ENCODE measurements at places on chromosomes 3 and 15.
A peak's percentile ranks its signal among the peaks of the same experiment; 100 is the strongest.

DNA sequence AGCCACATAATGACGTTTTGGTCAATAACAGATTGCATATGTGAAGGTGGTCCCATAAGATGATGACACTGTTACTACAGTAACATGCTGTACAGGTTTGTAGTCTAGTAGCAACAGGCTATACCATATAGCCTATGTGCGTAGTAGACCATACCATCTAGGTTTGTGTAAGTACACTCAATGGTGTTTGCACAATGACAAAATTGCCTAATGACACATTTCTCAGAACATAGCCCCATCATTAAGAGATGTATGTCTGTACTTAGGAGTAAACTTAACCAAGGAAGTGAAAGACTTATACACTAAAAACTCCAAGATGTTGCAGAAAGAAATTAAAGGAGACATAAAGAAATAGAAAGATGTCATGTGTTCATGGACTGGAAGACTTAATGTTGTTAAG is 66.2 kb downstream of the RPLP1 start:
- DNase-seq, result no peak

DNA sequence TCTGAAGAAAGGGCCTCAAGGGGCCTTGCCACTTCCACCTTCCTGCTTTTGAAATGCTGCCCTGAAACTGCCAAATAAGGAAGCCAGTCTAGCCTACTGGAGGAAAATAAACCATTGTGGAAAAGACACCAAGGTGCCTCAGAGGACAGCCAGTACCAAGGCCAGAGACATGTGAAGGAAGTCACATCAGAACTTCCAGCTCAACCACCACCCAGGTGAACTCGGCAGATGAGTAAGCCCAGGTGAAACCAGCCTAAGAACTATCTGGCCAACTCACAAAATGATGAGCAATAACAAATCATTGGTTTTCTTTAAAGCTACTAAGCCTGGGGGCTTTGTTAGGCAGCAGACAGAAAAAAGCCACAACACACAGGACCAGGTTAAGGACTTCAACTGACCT is 103.0 kb downstream of the MAGI1 start:
- no peak for DNase-seq

- no peak for DNase-seq
Measured at GRCh38 chr3:23904545-23904944, 12.2 kb downstream of the NKIRAS1 start.

- DNase-seq, result peak; percentile 4
Measured at GRCh38 chr3:153484842-153485241, 322.8 kb downstream of the RAP2B start.

DNA sequence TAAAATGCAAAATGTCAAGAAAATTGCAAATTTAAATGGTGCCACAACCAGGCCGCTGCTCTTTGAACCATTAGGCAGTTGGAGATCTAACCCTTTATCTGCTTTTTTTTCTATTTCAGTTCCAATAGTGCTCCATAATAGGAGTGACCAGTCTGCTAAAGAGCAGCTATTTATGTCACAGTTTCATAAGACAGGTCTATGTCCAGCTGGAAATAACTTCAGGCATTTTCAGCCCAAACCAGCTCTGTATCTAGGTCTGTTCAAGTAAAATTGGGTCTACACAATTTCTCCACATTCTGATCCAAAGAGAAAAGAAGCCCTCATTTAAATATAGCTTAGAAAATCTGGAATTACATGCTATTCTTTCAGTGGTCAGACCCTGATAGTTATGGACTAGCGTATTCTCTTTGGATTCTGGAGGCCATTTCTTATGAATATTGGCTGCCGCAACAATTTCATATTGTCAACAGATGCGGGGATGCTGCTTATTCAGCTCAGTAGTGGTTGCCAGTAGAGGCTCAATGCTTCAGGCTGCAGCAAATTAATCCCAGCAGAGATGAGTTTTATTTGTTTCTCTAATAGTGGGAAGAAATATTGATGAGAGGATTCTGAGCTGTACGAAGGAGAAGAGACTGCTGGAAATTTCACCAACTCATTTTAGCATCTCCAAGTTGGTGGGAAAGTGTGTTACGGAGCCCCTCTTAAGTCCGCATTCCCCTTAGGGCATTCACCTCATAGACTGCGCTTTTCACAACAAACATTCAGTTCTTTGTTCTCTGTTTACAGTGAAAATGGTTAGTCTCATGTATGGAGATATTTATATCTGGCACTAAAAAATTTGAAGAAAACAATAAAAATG is 887.0 kb downstream of the ROBO1 start:
- no peak for DNase-seq

Measured in activated CD4-positive, alpha-beta T cell treated with anti-CD3 and anti-CD28 coated beads, Interleukin-10, Interleukin-2, amounts not matched to agents 100 ng/mL and 50 ng/mL, durations not matched to agents 16 hours and 8 hours (primary cell).